Caco-2 (cell line): ENCODE measurements at places on chromosomes 12 and 14. TPM values are rescaled to one million over a fixed set of nuclear protein-coding genes. Genes with fewer than 3 reads are reported as not detected.

SMCO3 gene
- total RNA-seq, result not detected in 2 replicates

MEG3 gene
- 0.37 TPM in 1 of 2 replicates, not detected in the other for total RNA-seq

KRT71 gene
- total RNA-seq, result 1.2 and 1.5 TPM in 2 replicates

TSPAN9 gene
- total RNA-seq, result 45.5 and 49.1 TPM in 2 replicates

COQ6 gene
- 18.0 and 21.3 TPM in 2 replicates for total RNA-seq

GUCY2C gene
- 2.4 and 4.4 TPM in 2 replicates for total RNA-seq

DNA sequence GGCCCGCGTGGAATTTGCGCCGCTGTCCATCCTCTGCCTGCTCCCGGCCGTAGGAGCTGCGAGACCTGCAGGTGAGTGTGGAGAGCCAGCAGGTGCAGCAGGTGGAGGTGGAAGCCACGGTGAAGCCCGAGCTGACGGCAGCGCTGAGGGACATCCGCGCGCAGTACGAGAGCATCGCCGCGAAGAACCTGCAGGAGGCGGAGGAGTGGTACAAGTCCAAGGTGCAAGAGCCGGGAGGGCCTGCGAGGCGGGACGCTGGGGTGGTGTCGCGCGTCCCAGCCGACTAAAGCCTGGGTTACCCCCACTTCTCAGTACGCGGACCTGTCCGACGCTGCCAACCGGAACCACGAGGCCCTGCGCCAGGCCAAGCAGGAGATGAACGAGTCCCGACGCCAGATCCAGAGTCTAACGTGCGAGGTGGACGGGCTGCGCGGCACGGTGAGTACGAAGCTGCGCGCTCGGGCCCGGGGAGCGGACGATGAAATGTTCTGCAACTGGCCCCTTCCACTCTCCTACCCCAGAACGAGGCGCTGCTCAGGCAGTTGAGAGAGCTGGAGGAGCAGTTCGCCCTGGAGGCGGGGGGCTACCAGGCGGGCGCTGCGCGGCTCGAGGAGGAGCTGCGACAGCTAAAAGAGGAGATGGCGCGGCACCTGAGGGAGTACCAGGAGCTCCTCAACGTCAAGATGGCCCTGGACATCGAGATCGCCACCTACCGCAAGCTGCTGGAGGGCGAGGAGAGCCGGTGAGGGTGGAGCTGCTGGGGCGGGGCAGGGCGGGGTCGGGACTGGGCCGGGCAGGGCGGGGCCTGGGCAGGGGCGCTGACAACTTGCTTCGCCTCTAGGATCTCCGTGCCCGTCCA lies 2.1 kb downstream of the PRPH start:
- H3K27ac ChIP-seq, result no peak overlapping the region
- H3K4me3 ChIP-seq, result peak overlapping the region; percentile 69
- H3K4me1 ChIP-seq, result 0 out of 2 replicates have a peak, but pooled peaks cover 10% of the 10 kb centered on the region
- peak; percentile 88 for DNase-seq
- H3K27me3 ChIP-seq, result no peaks in the 10 kb centered on the region

DNA sequence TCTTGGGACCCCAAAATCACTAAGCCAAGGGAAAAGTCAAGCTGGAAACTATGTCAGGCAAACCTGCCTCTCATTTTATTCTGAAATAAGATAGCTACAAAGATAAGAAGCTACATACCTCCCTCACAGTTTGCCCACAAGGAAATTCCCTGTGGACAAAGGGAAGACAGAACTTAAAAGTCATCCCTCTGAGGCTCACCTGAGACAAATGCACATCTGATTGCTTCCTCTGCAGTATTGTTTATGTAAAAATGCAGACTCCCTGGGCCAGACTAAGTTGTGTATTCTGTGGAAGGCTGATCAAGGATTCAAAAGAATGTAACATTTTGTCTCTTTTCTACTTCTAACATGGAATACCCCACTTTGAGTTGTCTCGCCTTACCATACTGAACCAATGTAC lies 2.5 kb upstream of the PLBD1 start:
- no peak overlapping the region for H3K27ac ChIP-seq
- no peaks in the 10 kb centered on the region for H3K27me3 ChIP-seq
- no peaks in the 10 kb centered on the region for H3K36me3 ChIP-seq
- no peak overlapping the region for H3K4me3 ChIP-seq

DNA sequence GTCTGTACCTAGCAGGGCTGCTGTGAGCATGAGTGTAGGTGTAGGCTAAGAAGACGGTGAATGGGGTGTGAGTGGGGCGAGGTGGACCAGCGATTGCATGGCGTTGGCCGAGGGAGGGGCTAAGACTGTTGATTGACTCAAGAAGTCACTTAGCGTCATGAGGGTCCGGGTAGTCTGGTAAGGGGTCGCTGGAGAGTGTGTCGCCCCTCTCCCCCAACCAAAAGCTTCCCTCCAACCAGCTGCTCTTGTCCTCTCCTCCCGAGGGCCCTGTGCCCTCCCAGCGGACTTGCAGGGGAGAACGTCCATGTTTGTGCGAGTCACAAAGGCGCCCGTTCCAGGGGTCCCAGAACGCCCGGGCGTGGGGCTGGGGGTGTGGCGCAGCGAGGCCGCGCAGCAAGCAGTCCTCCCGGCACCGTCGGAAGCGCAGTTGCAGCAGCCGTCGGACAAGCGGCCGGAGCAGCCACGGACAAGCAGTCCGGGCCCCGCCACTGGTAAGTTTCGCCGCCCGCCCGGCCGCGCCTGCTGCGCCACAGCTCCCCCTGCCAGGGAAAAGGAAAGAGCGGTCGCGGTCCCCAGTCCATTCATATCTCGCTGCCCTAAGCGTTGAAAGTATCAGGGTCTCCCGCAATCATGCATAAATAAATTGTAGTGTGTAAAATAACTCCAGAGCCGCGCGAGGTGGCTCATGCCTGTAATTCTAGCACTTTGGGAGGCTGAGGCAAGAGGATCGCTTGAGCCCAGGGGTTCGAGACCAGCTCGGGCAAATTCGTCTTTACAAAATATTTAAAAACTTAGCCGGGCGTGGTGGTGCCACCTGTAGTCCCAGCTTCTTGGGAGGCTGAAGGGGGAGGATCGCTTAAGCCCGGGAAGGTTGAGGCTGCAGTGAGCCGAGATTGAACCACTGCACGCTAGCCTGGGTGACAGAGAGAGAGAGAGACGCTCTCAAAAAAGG lies at the start of gene CCDC63:
Gene CCDC63, plus strand, starts transcription at position 373 of the 952 bp plus-strand sequence. CDS start 5,968 bp downstream, outside the sequence.
- H3K27ac ChIP-seq, result no peak within 1 kb of the TSS
- no peaks in the 10 kb centered on the region for H3K36me3 ChIP-seq
- H3K4me1 ChIP-seq, result no peaks in the 10 kb centered on the region
- H3K27me3 ChIP-seq, result no peaks in the 10 kb centered on the region
- peak; percentile 58 for DNase-seq
- H3K4me3 ChIP-seq, result peak within 1 kb of the TSS; percentile 43

DNA sequence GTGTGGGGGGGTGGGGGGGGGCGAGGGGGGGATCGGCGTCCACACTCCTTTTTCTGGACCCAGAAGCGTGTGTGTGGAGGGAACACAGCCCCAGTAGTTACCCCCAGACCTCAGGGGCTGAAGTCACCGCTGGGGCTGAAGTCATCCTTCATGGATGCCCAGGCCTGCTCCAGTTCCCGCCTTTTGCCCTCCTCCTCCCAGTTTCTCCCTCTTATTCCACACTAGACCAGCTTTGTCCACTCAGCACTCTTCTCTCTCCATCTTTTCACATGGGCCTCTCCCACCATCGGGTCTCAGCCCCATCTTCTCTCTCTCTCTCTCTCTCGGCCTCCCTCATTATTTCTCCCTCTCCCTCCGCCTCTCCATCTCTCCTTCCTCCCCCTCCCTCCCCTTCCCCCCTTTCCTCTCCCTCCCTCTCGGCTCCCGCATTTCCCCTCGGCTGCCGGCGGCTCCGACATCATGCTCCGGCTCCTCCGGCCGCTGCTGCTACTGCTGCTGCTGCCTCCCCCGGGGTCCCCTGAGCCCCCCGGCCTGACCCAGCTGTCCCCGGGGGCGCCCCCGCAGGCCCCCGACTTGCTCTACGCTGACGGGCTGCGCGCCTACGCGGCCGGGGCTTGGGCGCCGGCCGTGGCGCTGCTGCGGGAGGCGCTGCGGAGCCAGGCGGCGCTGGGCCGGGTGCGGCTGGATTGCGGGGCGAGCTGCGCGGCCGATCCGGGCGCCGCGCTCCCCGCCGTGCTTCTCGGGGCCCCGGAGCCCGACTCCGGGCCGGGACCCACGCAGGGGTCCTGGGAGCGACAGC lies at the start of gene P3H3:
Gene P3H3, plus strand, starts transcription at position 426 of the 799 bp plus-strand sequence. Its CDS starts 34 bp downstream, at position 460.
- peak within 1 kb of the TSS; percentile 95 for H3K27ac ChIP-seq
- no peaks in the 10 kb centered on the region; the same call in 1 of the 2 replicates for H3K36me3 ChIP-seq
- peak; percentile 63 for DNase-seq
- H3K27me3 ChIP-seq, result no peaks in the 10 kb centered on the region; the same call in 1 of the 2 replicates
- H3K4me3 ChIP-seq, result peak within 1 kb of the TSS; percentile 97

DNA sequence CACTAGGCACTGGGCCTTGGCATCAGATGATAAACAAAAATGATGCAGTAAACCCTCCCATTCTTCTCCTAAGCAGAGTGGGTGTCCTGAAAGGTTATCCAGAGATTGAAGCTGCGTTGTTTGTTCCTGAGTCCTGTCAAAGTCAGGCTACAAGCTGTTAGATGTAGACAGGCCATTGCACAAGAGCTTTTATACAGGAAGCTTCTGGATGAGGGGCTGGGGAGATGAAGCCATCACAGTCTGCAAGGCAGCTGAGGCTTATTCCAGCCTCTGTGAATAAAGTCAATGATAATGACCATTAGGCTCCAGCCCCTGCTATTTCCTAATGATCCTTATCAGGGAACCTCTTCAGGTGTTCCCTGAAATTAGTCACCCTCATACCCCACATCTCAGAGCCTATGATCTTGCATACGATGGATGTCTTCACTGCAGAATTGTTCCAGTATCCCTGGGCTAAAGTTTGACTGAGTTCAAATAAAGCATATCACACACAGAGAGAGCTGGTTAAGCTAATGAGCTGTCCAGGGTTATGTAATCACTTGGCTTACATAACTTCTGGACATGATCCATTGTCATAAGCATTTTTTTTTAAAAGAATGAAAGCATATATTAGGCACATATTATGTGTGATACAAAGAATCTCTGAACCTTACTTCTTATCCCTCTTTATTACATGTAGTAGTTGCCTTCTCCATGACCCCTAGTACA lies 337.1 kb upstream of the OR4E1 start:
- H3K27me3 ChIP-seq, result no peaks in the 10 kb centered on the region
- DNase-seq, result no peak
- no peaks in the 10 kb centered on the region for H3K36me3 ChIP-seq
- no peak overlapping the region for H3K27ac ChIP-seq
- no peak overlapping the region for H3K4me3 ChIP-seq
- H3K4me1 ChIP-seq, result no peaks in the 10 kb centered on the region

DNA sequence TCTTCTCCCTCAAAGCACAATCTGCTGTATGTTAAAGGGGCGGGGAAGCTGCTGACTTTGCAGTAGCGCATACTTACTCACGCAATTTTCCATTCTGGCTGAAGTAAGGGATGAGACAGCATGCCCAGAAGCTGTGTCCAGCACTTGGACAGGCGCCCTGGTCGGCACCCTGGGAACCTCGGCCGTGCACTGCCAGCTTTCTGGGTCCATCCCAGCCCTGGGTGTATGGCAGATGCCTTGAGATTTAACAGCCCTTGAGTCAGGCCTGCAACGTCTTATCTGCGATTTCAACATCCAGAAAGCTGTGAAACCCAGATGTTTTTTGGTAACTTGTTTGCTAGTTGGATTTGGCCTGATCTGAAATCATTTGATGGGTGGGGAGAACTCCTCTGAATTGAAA lies 16.1 kb downstream of the EML1 start:
- H3K4me3 ChIP-seq, result no peak overlapping the region
- no peaks in the 10 kb centered on the region for H3K27me3 ChIP-seq
- no peaks in the 10 kb centered on the region for H3K4me1 ChIP-seq
- DNase-seq, result no peak
- H3K27ac ChIP-seq, result no peak overlapping the region

DNA sequence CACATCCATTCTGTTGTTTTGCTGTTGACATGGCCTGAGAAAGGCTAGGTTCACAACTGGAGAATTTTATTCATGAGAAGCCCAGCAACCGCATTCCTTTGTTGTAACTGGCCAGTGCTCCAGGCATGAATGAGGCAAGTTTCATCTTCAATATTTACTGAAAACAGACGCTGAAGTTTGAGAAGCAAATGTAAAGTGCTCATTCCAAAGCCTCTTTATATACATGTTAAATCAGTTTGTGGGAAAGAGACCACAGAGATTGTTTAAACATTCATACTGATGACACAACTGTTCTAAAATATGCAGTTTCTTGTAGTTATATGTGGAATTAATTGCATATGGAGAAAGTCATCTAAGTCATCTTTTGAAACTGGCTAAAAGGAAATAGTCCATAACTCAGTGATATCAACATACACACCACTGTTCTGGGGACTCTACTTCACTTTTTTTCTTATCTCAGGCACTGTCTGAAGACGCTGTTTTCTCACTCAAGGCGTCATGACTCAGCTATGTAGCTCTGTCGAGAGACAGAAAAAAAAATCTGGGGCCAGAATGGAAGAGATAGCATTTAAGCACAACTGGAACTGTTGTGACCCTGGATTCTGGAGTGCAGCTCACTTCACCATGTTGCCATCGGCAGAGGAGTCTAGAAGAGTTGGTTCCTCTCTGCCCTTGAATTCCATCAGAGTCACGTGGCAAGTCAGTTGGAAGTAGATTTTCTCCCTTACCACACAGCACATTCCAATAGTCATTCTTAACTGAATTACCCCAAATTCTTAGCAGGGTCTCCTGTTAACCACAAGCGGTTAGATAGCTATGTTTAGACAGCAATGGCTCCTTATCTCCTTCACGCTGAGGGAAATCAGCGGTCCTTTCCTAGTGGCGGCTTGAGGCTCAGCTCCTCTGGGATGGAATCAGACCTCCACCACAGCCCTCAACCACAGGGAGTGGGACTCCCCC lies 258.4 kb upstream of the HMGA2 start:
- H3K36me3 ChIP-seq, result no peaks in the 10 kb centered on the region
- no peak for DNase-seq
- no peak overlapping the region for H3K4me3 ChIP-seq
- H3K27ac ChIP-seq, result no peak overlapping the region
- H3K4me1 ChIP-seq, result 0 out of 2 replicates have a peak, but pooled peaks cover 8% of the 10 kb centered on the region

- no peaks in the 10 kb centered on the region for H3K4me1 ChIP-seq
- no peaks in the 10 kb centered on the region for H3K27me3 ChIP-seq
- no peak overlapping the region for H3K27ac ChIP-seq
- no peaks in the 10 kb centered on the region for H3K36me3 ChIP-seq
Observed at GRCh38 chr12:103350116-103350515, 145.7 kb downstream of the C12orf42 start.

DNA sequence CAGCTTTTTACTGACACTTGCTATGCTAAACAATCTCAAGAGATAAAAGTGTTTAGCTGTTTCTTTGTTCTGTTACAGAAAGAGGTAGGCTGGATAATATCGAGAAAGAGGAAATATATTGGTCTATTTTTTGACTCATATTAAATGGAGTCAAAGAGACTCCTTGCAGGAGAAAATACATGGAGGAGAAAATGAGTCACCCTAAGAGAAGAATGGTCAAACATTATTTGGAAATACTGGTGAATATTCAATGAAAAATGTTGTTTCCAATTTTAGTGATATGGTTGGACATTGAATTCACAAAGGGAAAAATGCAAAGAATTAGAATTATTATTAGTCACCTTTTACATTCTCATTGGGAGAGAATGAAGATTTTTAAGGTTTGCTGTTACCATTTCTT lies 3.2 kb downstream of the KCNJ8 start:
- peaks cover 18% of the 10 kb centered on the region for H3K4me1 ChIP-seq
- H3K4me3 ChIP-seq, result no peak overlapping the region
- peaks cover 2% of the 10 kb centered on the region; the same call in 1 of the 2 replicates for H3K36me3 ChIP-seq
- no peak for DNase-seq
- no peak overlapping the region for H3K27ac ChIP-seq
- no peaks in the 10 kb centered on the region for H3K27me3 ChIP-seq
